ENCODE measurements at places on chromosomes 4 and X.

DNA sequence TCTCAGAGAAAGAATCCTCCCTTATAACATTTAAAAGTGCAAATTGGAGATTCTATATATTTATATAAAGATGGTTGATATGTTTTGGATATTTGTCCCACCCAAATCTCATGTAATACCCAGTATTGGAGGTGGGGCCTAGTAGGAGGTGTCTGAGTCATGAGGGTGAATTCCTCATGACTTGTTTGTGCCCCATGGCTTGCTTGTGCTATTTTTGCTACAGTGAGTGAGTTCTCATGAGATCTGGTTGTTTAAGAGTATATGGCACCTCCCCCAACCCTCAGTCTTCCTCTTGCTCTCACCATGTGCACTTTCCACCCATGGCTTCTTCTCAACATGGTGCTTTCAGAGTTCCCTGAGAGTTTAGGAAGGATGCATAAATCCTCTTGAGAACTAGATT is 9.5 kb upstream of the ANKRD50 start:
- no peak for DNase-seq

GRCh38 chrX:43881410-43882293 is 598 bp downstream of the MAOB start:
- no peak for DNase-seq

DNA sequence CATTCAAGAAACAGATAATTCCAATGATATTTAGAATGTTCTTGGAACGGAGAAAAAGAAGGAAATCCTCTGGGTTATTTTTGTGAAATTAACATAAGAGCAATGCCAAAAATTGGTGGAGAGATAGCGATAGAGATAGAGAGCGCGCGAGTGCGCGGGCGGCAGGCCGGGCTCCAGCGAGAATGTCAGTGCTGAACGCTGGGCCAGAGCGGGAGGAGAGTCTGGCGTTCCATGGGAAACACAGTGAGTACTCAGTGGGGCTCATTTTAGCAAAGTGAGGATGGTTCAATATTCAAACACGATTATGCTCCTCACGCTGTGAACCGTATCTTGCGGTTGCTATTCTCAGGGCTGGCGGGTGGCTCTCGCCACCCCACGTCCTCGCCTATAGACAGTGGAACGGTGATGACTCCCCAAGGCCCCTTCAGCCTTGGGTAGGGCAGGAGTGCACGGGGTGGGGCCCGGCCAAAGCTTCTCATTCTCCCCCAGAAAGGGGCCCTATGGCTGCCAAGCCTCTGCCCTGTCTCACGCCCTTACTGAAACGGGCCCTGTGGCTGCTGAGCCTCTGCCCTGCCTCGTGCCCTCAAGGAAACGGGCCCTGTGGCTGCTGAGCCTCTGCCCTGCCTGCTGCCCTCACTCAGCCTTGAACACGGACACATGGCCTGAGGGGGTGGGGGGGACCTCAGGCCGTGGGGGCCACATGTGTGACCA is 16.9 kb downstream of the CPLX1 start:
- DNase-seq: no peak

DNA sequence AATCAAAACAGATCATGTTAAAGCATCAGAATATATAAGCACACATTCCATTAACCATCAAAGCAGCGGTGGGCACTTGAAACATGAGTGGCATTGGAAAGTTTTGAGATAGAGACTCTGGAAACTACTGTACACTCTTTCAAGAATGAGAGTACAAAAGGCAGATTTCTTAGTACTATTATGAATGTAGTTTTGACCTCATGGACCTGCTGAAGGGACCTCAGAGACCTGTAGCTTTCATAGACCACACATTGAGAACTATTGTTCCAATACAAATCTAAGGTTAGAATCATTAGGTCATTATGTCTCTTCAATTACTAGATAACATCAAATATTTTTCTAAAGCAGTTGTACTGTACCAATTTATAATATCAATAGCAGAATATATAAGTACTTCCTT is 283.6 kb downstream of the RPA4 start:
- no peak for DNase-seq

DNA sequence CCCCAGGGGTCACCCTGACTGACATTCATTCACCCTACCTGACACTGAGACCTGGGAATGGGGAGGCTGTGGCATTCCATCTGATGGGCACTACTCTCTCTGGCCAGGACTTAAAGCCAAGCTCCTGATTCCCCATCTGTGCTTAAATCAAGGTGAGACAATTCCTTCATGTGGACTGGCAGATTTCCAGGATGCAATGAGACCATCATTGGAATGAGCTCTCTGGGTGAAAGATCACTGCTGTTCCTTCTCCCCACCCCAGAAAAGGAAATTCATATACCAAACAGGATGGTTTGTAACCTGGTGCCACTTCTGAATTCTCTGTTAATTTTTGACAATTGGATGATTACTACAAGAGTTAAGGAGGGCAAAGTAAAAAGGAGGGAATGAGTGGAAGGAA is 354.8 kb downstream of the MID1IP1 start:
- no peak for DNase-seq

DNA sequence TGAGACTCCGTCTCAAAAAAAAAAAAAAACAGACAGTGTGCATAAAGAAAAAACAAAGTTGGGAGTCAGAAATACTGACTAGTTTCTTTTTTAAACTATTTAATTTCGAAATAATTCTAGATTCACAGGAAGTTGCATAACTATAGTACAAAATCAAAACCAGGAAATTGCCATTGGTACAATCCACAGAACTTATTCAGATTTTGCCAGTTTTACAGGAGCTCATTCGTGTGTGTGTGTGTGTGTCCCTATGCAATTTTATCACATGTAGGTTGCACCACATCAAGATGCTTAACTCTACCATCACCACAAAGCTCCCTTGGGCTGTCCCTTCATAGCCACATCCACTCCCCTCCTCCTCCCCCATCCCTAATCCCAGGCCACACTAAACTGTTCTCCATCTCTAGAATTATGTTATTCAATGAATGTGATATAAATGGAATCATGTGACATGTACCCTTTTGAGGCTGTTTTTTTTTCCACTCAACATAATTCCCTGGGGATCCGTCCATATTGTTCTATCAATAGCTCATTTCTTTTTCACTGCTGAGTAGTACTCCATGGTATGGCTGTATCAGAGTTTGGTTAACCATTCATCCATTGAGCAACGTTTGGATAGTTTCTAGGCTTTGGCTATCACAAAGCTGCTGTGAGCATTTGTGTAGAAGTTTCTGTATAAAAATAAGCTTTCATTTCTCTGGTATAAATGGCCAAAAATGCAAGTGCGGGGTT is 16.3 kb upstream of the DDX3X start:
- no peak for DNase-seq

- DNase-seq: no peak
These were observed 17.3 kb downstream of the CTPS2 start for GRCh38 chrX:16695079-16695676.

GRCh38 chrX:153791104-153791852 is 2.9 kb downstream of the IDH3G start:
- no peak for DNase-seq

- DNase-seq: no peak
These were observed 65.3 kb upstream of the FAM120C start for GRCh38 chrX:54248309-54248708.

GRCh38 chrX:39150220-39150619 is 349.0 kb downstream of the MID1IP1 start:
- no peak for DNase-seq

- DNase-seq: no peak
These were observed 14.3 kb downstream of the ZAR1 start for GRCh38 chr4:48504352-48504751.

GRCh38 chr4:22478426-22478825 is 37.4 kb downstream of the ADGRA3 start:
- no peak for DNase-seq

DNA sequence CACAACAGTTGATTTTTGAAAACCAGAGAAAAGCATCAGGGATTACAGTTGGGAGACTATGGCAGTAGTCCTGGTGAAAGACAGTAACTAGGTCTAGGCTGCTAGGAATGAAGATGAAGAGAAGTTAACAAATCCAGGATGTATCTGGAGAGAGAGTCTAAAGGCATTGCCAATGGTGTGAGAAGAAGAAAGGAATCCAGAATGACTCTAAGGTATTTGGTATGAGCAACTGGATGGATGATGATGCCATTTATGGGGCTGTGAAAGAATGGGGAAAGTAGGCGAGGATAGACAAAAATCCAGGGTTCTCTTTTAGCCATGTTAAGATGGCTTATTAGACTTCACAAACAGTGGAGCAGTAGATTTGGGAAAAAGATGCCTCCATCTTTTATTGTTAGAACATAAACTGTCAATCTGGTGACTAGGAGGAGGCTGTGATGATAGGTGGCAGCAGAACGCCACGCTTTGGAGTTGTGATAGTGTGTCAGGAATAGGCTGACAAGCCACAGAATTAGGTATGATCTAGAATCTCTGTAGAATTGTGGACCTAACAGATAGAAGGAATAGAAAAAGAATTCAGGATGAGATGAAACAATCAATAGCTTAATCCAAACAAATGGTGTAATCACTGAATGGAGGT is 27.3 kb upstream of the JADE1 start:
- no peak for DNase-seq

DNA sequence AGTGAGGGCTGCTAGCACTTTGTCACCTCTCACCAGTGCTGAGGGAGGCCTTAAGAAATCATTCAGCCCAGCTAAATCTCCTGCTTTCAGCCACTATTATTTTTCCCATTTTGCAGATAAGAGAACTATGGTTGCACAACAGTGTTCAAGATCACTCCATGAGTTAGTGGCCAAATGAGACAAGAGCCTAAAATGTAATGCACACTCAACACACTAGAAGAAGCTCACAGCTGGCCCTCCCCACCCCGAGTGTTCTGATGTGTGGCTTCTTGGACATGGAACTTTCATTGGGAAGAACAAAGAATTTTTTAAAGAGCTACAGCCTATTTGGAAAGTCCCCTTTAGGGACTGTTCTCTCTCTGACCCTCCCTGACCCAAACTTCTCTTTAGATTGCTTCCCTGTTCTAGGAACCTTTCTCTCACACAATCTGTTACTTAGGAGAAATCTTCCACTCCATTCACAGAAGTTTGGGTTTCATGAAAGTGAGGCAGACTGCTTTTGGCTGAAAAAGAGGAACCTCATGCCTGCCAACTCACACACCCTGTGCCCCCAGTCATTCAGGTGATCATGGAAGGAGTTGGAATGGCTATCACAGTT is 44.0 kb upstream of the CT47C1 start:
- no peak for DNase-seq

- DNase-seq: no peak
These were observed 289.5 kb upstream of the PPARGC1A start for GRCh38 chr4:24179201-24179840.

DNA sequence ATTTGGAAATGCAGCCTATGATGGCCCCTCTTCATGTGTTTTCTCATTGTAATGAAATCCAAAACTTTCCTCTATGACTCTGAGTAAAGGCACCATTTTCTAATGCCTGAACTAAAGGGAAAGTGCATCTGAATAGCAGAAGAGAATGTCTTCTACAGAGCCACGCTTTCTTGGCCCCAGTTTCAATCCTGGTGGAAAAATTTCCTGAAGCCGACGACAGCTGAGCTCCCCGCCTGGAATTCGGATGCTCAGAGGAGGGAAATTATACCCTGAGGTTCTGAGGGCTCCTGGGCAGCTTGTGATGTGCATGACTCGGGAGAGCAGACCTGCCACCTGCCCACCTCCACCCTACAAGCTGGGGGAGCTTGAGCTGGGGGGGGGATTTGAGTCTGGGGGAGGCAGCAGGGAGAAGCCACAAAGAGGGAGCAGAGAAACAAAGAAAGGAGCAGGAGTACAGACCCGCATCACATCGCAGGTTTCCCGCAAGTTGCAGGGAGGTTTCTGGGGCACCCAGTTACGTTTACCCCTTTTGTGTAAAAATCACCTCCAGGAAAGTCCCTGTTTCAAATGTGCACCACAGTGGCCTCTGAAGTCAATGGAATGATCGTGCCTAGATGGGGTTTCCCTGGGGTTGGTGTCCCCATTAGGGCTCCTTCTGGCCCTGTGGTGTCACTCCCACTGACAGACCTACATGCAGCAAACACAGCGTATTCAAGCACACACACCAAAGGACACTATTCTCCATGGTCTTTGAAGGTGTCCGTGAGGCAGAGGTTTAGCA is 145.6 kb upstream of the RBPJ start:
- no peak for DNase-seq

DNA sequence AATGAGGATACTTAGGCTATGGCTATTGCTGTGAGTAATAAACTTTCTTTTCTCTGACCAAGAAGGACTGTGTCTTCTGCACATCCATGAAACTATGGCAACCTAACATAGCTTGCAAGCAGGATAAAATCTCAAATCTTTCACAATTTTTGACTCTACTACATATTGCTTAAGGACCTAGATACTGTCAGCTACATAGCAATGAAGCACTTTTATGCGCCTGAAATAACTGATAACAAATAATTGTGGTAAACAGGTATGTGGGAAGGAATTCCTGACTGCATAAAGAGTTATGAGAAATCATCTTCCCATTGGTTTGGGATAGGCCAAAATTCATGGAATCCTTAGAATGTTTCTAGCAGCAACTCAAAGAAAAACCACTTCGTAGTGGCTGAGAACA is 41.2 kb upstream of the PDGFC start:
- DNase-seq: no peak

- no peak for DNase-seq
These were observed 13.1 kb upstream of the MAGEA4 start for GRCh38 chrX:151899622-151900021.

- DNase-seq: no peak
These were observed 56.1 kb upstream of the MSANTD1 start for GRCh38 chr4:3192827-3193226.

- DNase-seq: no peak
These were observed 159.8 kb upstream of the FAM241A start for GRCh38 chr4:111985426-111985825.

DNA sequence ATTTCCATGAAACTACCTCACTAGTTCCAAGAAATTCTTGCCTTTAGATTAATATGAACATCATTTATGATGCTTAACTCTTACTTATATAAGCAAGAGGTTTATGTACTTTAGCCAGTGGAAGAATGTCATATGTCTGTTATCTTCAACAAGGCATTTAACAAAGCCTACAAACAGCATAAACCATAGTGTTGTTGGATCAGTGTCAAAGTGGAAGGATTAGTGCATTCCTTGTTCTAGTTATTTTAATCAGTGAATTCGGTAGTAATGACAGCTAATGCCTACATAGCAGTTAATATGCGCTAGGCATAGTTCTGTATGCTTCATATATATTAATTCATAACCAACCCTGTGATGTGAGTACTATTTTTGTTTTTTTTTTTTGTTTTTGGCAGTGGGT is 3.1 kb downstream of the PI4K2B start:
- no peak for DNase-seq

DNA sequence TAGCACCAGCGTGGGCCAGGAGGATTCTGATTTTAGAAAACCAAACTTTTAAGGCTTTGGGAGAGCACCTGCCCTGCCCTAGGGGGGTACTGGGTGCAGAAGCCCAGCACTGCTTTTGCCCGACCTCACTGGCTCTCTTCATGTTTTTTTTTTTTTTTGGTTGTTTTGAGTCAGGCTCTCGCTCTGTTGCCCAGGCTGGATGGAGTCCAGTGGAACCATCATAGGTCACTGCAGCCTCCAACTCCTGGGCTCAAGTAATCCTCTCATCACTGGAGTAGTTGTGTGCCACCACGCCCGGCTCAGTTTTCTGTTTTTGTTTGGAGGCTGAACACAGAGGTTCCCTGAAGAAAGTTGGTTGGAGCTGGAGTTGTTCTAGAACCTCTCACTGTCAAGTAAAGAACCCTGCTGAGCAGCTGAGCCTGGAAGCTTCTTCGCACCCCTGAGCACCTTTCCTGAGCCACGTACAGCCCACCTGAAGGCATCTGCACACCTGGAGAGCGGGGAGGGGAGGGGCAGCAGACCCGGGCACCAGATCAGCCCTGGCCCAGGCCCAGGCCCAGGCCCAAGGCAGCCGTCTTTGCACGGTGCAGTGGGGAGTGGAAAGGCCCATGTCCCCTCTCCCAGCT is 49.5 kb downstream of the SHROOM2 start:
- DNase-seq: no peak
